Activated naive CD4-positive, alpha-beta T cell treated with anti-CD3 and anti-CD28 coated beads, Interleukin-2, amount 50 U/mL, for 72 hours (primary cell): ENCODE measurements at places on chromosomes 5 and 9. TPM values are rescaled to one million over a fixed set of nuclear protein-coding genes. Genes with fewer than 3 reads are reported as not detected.

GRCh38 chr5:138139781-138140090, 508 bp upstream of the NME5 start:
- no peak for DNase-seq

- no peak for DNase-seq
These were observed 26.8 kb upstream of the PPP2CA start for GRCh38 chr5:134252671-134253070.

Gene LRRC19
- total RNA-seq, result not detected

- no peak for DNase-seq
These were observed 249.6 kb downstream of the IRX1 start for GRCh38 chr5:3845230-3845629.

Gene KCNN2
- total RNA-seq, result not detected

GRCh38 chr5:133337795-133338445, 274.4 kb downstream of the FSTL4 start:
- no peak for DNase-seq

GRCh38 chr9:112041536-112042243, 133.4 kb downstream of the SUSD1 start:
- no peak for DNase-seq

Gene PCDHA9
- not detected for total RNA-seq

GRCh38 chr9:136624184-136624951, 38.3 kb upstream of the EGFL7 start:
- DNase-seq, result no peak

GRCh38 chr5:36630201-36631145, 24.1 kb downstream of the SLC1A3 start:
- DNase-seq, result no peak

DNA sequence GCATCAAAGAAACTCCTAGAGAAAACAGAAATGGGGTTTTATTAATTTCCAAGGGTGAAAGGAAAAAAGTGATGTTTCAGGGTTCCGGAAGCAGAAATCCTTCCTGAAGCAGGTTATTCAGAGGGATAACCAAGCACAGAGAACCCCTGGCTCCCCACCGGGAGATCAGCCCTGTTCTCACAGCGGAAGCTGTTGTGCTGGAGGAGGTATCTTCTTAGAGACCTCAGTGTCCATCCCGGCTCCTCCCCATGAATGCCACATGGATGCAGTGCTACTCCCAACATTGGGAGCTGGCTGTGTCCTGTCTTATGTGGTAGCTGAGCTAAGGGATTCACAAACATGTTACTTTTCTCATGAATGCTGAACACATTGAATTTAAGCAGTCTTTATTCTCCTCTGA, 80.9 kb upstream of the IRX2 start:
- DNase-seq, result no peak

Gene COL15A1
- total RNA-seq, result 0.11 TPM

- no peak for DNase-seq
These were observed 25.6 kb upstream of the TUSC1 start for GRCh38 chr9:25703701-25704357.

DNA sequence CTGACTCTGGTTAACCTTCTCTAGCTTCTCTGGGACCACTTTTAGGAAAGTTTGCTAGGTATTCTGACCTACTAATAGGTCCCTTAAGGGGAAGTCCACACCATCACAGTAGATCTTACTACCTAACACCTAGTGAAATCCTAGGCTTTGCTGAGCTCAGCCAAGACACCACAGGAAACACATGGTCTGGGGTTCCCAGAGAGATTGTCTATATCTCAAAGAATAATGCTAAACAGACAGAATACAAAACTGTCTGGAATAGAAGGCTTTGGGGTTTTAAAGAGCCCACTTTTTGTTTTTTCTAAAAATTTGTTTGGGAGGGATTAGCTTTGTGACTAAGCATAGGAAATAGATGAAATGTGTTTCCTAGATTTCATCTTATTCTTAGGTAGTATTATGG, 395.1 kb downstream of the ARHGEF28 start:
- no peak for DNase-seq

Gene AJM1
- 3.7 TPM for total RNA-seq

Gene CDC20B
- total RNA-seq, result not detected

DNA sequence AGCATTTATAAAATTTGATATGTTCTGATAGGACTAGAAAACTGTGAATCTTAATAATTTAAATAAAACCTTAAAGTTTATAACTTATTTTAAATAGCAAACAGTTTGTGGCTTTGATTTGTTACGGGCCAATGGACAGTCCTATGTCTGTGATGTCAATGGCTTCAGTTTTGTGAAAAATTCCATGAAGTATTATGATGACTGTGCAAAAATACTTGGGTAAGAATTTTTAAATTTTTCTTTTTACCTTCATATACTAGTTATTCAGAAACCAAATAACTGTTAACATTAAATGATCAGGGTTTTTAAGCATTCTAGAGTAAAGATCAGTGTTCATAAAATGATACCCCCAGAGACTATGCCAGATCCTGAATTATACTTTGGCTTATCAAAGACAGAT, 31.1 kb downstream of the PPIP5K2 start:
- no peak for DNase-seq
